Left lung (tissue), 14 donors: ENCODE measurements at places on chromosomes 1 and 21. TPM values are rescaled to one million over a fixed set of nuclear protein-coding genes. Genes with fewer than 3 reads are reported as not detected.

Gene MYCL
- polyA plus RNA-seq, result 8.1 TPM

Gene DCST1
- 0.75 TPM for polyA plus RNA-seq

Gene MYOC
- polyA plus RNA-seq, result 4.8 TPM

Gene RAP1GAP
- polyA plus RNA-seq, result 43.9 TPM

DNA sequence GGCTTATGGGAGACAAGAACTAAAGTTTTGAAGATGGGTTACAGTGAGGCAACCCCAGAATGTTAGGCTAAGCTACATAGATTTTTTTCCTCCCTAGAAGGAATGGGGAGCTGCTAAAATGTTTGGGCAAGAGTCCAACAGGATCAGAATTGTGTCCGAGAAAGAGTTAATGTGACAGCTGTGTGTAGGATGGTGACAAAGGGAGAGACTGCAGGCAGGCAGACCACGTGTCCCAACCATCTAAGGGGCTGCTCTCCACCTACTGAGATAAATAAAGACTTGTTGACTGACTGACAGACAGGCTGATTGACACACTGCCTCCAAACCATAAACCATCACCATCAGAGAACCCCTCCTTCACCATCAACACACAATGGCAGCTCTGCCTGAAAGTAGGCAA, 133.7 kb upstream of the CTTNBP2NL start:
- no peak for DNase-seq

DNA sequence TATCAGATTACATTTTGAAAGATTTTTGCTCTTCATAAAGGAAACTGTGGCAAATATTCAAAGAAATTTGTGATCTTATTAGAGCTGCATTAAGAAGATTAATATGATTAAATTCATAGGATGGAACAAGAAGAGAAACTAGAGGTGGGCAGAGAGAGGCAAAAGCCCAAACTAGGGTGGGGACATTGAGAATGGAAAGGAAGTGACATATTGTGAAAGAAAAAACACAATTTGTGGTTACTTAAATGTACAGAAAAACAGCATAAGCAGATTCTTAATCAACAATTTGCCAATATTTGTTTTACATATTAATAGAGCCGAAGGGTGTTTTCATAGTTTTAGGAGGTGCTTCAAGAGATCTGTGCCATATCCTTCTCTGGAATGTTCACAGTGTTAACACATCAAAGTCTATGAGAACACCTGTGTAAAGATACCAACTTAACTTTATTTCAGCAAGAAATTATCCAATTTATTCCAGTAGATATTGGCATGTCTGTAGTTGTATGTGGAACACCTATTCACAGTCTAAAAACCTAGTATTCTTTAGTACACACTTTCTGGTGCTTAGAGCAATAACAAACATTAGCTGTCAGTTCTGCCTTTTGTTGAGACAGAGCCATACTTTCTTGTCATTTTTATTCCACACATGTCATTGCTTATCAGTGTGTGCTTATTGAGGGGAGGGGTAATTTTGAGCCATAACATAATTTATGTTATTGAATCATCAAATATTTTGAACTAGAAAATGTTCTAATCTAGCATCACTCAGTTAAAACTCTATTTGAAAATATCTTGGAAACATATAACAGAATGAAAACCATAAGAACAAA, 401.5 kb downstream of the PTPRC start:
- DNase-seq, result no peak

- DNase-seq, result no peak
Observed at GRCh38 chr1:26771643-26772321, 16.0 kb upstream of the PIGV start.

DNA sequence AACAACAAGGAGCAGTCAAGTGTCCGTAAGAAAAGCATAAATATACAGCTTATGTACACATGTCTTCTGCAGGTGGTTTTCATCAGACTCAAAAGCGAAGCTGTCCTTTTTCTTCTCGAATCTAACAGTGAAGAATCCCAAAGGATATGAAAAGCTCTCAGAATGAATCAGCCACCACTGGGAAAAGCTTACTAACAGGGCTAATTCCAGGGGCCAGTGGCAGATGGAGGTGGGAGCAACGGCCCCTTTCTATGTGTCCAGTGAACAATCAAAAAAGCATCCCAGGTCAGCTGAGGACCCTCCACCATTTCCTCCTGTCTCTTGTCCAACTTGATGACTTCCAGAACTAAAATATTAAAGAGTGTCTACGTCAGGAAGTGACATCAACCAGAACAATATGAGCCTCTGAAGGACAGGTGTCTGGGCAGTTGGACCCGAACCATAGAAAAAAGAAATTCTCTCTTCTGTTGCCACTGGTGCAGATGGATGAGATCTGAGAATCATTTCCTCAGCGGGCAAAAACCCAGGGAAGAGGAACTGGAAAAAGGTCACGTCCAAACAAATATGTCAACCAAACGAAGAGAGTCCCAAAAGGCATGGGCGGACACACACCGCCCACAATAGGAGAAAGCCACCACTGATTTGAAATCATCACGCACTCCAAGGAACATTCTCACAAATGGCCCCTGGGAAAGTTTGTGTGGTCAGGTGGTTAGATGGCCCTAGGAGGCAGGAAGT, 70.4 kb upstream of the TIAM1 start:
- no peak for DNase-seq

DNA sequence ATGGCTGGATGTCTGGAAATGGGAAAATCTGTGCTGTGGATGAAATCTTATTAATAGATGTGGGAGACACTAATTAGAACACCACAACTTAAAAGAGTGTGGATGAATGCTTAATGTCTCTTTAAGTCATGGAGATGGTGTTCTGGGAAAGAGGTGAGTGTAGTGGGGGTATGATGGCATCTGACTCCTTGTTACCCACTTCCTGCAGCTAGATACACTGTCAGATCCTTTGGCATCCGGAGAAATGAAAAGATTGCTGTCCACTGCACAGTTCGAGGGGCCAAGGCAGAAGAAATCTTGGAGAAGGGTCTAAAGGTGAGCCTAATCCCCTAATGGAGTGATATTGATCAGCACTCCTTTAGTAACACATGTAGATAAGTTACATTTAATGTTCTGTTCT, 2.0 kb downstream of the RPL11 start:
- no peak for DNase-seq

- DNase-seq, result no peak
Observed at GRCh38 chr21:24976238-24976637, 631.0 kb downstream of the MRPL39 start.

- no peak for DNase-seq
Observed at GRCh38 chr1:214050513-214051401, 63.0 kb downstream of the PROX1 start.

- DNase-seq, result no peak
Observed at GRCh38 chr1:116760996-116761665, 6.9 kb downstream of the CD2 start.
